ENCODE measurements at places on chromosomes 1 and 21.

DNA sequence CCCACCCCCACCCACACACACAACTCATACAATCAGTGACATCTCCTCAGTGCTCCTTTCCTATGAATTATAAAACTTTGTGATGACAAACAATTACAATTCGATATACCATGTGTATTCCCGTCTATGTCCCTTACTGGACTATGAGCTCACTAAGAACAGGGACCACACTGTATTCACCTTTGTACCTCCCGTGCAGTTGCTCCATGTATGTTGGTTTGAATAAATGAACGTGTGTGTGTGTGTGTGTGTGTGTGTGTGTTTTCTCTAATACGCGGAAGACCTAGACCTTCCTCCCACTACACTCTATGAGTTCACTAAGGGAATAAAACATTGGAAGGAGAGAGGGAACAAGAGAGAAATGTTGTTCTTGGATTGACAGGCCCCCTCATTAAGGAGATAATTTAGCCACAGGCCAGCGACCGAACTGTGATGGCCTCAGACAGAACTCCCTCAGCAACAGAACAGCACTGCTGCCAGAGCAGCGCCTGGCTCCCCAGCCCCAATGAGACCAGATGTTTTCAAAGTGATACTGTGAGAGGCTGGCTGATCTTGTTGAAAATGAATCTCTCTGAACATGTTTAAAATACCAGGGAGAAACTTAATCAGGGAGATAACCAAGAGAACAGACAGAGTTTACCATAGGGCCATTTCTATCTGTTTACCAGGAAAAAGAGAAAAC lies 21.7 kb downstream of the BCAR3 start:
- no peak for DNase-seq
- peaks cover 2% of the 10 kb centered on the region for H3K4me1 ChIP-seq
- H3K4me3 ChIP-seq = no peak overlapping the region
- H3K27ac ChIP-seq = no peak overlapping the region
- no peaks in the 10 kb centered on the region for H3K36me3 ChIP-seq
- H3K27me3 ChIP-seq = no peaks in the 10 kb centered on the region

- H3K36me3 ChIP-seq = peaks cover 3% of the 10 kb centered on the region
- DNase-seq = no peak
- H3K4me1 ChIP-seq = peaks cover 32% of the 10 kb centered on the region
- H3K4me3 ChIP-seq = no peak overlapping the region
- H3K27ac ChIP-seq = peak overlapping the region; percentile 54
These were observed 134.6 kb downstream of the GLIS1 start for GRCh38 chr1:53604291-53604919.

- no peak for DNase-seq
- H3K4me1 ChIP-seq = peaks cover 13% of the 10 kb centered on the region
- peaks cover 30% of the 10 kb centered on the region for H3K27me3 ChIP-seq
- no peaks in the 10 kb centered on the region for H3K36me3 ChIP-seq
These were observed 3.9 kb upstream of the LEFTY2 start for GRCh38 chr1:225944951-225945350.

DNA sequence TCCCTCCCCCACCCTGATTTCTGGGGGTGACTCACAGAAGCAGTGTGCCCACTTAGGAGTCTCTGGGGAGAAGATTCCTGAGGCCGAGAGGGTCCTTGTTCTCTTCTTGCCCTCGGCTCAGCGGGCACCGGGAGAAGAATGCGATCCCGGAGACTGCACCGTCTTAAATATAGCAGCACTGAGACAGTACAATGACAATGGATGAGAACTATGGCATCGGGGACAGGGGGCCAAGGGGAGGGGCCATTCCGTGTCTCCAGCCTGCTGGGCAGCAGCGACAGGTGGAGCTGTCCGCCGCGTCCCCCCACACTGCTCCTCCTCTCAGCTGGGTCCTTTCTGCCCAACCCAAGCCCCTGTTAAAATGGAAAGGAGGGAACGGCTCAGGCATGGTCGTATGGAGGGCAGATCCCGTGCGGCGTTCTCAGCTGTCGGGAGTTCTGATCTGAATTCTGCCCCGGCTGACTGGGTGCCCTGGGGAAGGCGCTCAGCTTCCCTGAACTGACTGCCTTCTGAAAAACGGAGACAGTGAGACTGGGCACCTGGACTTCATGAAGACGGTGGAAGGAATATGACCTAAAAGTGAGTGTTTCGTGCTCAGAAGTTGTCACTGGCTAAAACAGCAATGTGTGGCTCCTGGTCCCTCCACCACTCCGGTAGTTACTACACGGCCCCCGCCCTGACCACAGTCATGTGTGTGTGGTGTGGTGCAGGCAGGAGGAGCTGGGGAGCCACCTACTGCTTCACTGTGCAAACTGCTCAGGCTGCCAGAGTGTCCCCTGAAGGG lies at the start of gene MYOM3:
TSS of gene MYOM3 (minus strand) at position 140 of the 784 bp plus-strand sequence. CDS start 3,499 bp downstream, outside the sequence.
- peak within 1 kb of the TSS; percentile 20 for H3K4me3 ChIP-seq
- H3K27me3 ChIP-seq = peaks cover 79% of the 10 kb centered on the region
- no peaks in the 10 kb centered on the region for H3K36me3 ChIP-seq
- H3K27ac ChIP-seq = no peak within 1 kb of the TSS

DNA sequence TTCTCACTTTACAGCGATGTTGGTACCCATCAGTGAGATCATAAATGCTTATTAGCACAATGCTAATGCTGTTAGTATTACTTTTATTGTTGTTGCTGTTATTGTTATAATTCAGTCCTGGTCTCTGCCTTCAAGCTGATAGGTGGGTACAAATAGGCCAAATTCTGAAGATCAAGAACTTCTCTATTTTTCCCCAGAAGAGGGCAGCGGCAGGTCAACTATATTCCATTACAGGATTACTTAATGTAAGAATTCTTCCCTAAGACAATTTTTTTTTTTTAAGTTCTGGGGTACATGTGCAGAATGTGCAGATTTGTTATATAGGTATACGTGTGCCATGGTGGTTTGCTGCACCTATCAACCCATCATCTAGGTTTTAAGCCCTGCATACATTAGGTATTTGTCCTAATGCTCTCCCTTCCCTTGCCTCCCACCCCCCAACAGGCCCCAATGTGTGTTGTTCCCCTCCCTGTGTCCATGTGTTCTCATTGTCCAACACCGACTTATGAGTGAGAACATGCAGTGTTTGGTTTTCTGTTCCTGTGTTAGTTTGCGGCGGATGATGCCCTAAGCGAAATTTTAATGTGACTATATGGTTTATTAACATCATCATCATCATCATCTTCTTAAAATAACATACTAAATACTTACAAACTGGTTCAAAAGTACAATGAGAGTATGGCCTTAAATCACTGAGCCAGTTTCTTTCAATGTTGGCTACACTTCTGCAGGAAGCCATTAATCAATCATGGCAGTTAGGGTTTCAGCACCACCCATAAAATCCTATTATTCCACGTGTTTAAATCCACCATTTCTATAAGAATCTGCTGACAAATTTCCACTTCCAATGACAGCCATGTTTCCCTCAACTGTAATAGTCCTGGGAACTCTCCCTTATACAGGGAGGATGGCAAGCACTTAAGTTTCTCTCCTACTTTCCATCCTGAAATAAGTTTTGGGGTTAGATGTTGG lies 19.2 kb downstream of the SLC19A2 start:
- no peak overlapping the region for H3K4me3 ChIP-seq
- H3K36me3 ChIP-seq = peaks cover 3% of the 10 kb centered on the region
- no peak overlapping the region for H3K27ac ChIP-seq

- peaks cover 2% of the 10 kb centered on the region for H3K4me1 ChIP-seq
- H3K27me3 ChIP-seq = no peaks in the 10 kb centered on the region
- H3K4me3 ChIP-seq = no peak overlapping the region
- H3K27ac ChIP-seq = no peak overlapping the region
These were observed 25.4 kb downstream of the NUP210L start for GRCh38 chr1:154129391-154129970.

DNA sequence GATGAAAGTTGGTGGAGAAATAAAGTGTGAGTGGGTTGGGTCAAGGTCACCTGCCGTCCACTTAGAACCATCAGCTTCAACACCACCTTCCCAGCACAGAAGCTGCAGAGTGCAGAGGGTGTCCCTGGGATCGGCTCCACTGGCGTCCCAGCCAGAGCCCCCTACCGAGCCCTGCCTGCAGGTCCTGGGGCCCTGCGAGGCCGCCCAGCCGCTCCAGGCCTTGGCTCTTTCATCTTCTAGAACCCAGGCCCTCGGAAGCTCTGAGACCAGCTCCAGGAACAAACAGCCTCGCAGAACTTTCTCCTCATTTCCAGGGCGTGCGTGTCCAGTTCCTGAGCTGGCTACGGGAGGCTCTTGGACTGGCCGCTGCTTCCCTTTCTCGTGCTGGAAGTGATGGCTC lies 166.0 kb downstream of the PRDM16 start:
- no peak overlapping the region for H3K4me3 ChIP-seq
- no peak for DNase-seq
- H3K36me3 ChIP-seq = no peaks in the 10 kb centered on the region
- peaks cover 22% of the 10 kb centered on the region for H3K27me3 ChIP-seq

DNA sequence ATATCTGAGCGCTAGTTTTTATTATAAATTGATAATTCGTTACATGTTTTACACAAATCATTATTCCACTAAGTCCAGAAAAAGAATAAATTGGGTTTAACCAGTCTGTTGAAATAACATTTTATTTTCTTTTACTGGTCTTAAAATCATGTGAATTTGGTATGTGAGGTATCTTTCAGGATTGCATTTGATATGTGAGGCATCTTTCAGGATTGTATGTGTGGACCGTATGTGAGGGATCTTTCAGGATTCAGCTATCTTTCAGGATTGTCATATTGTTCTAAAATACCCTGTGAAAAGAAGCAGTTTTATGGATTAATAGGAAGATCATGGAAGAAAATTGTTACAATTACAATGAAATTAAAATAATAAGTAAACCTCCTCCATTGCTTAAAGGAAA lies 42.9 kb downstream of the USP25 start:
- no peaks in the 10 kb centered on the region for H3K27me3 ChIP-seq
- H3K4me1 ChIP-seq = peaks cover 62% of the 10 kb centered on the region
- DNase-seq = no peak
- H3K27ac ChIP-seq = peak overlapping the region; percentile 27
- no peak overlapping the region for H3K4me3 ChIP-seq
- peaks cover 12% of the 10 kb centered on the region for H3K36me3 ChIP-seq

- no peaks in the 10 kb centered on the region for H3K36me3 ChIP-seq
- H3K27ac ChIP-seq = no peak overlapping the region
- no peaks in the 10 kb centered on the region for H3K27me3 ChIP-seq
- no peak for DNase-seq
These were observed 120.2 kb downstream of the NR5A2 start for GRCh38 chr1:200147742-200148141.

- H3K27ac ChIP-seq = no peak overlapping the region
- H3K4me3 ChIP-seq = no peak overlapping the region
- peaks cover 6% of the 10 kb centered on the region for H3K4me1 ChIP-seq
- peaks cover 91% of the 10 kb centered on the region for H3K27me3 ChIP-seq
These were observed 402.0 kb downstream of the MATN1 start for GRCh38 chr1:30321246-30321910.

DNA sequence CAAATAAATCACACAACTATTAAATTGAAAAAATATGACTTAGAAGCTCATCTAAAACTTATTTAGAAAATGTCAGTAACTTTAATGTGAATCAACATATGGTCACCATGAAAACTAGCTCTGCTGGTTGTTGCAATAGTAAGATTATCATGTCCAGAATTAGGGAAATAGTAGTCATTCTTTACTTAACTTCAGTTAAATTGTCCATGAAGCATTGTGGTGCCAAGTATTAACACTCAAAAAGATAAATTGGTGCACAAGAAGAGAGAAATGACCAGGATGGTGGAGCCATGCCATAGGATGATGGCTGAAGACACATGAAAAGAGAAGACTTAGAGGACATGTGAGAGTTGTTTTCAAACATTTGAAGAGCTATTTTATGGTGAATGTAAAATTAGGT lies 130.2 kb upstream of the PTGFR start:
- no peak overlapping the region for H3K27ac ChIP-seq
- H3K27me3 ChIP-seq = no peaks in the 10 kb centered on the region
- no peaks in the 10 kb centered on the region for H3K36me3 ChIP-seq
- no peak for DNase-seq
- H3K4me3 ChIP-seq = no peak overlapping the region
- no peaks in the 10 kb centered on the region for H3K4me1 ChIP-seq

- H3K27ac ChIP-seq = peak overlapping the region; percentile 78
- no peak for DNase-seq
- H3K27me3 ChIP-seq = no peaks in the 10 kb centered on the region
- H3K4me1 ChIP-seq = peaks cover 46% of the 10 kb centered on the region
- peaks cover 22% of the 10 kb centered on the region for H3K36me3 ChIP-seq
These were observed 73.4 kb downstream of the MACF1 start for GRCh38 chr1:39277879-39278278.

DNA sequence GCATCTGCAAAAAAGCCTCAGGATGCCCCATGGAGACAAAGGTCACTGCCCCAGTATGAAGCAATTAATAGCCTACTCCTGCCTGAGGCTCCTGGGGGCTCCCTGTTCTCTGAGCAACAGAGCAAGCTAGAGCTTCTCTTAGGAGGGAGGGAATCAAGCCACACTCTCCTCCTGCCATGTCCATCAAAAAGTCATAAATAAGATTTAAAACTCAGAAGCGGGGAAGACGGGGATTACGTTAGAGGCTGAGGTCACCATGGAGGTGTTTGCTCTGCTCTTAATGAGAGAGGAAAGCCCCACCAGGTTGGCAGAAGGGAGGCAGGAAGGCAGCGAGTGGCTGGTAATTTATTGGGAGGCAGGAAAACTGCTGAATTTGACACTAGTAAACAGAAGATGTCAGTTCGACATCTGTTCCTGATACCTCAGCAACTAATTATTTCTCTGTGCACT lies 98.4 kb upstream of the TNR start:
- peaks cover 40% of the 10 kb centered on the region for H3K27me3 ChIP-seq
- H3K36me3 ChIP-seq = no peaks in the 10 kb centered on the region
- H3K4me3 ChIP-seq = no peak overlapping the region
- no peak for DNase-seq

DNA sequence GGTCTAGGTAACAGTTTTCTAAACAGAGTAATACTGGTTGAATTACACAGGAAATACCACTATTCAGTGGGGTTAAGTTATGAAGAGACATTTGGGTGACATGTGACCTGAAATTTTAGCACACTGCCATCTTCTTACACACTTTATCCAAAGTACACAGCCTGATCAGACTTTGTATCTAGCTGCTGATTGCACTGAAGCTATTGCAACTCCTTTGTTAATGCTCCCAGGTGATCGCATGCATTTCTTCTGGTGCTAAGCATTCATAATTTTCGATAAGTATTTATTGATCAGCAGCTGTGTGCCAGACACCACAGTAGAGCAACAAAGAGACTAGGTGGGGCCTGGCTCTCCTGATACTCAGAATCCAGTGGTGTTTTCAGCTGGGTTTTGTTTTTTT lies 52.4 kb downstream of the AK4 start:
- no peak for DNase-seq
- H3K36me3 ChIP-seq = no peaks in the 10 kb centered on the region
- H3K27me3 ChIP-seq = peaks cover 15% of the 10 kb centered on the region
- no peaks in the 10 kb centered on the region for H3K4me1 ChIP-seq
- no peak overlapping the region for H3K27ac ChIP-seq
- H3K4me3 ChIP-seq = no peak overlapping the region

Measured in effector memory CD8-positive, alpha-beta T cell (primary cell).